ENCODE measurements at places on chromosomes 6 and 20. TPM values are rescaled to one million over a fixed set of nuclear protein-coding genes. Genes with fewer than 3 reads are reported as not detected.

The RIMS1 gene
- under 0.01 TPM for total RNA-seq

The TP53TG5 gene
- total RNA-seq: under 0.01 TPM

The EYS gene
- total RNA-seq: under 0.01 TPM

The SLC26A8 gene
- 0.10 TPM for total RNA-seq

The OLIG3 gene
- not detected for total RNA-seq

The MRAP2 gene
- total RNA-seq: 0.10 TPM

The DEF6 gene
- total RNA-seq: 80.1 TPM

The ARMC12 gene
- total RNA-seq: 0.10 TPM

The LBP gene
- total RNA-seq: not detected

The KCNQ2 gene
- total RNA-seq: under 0.01 TPM

The TREML2 gene
- total RNA-seq: 1.2 TPM

The TRIM15 gene
- total RNA-seq: not detected

The CLIC5 gene
- 0.52 TPM for total RNA-seq

The WFDC13 gene
- not detected for total RNA-seq

The TPBG gene
- 0.31 TPM for total RNA-seq

The RAD21L1 gene
- total RNA-seq: 0.10 TPM

The PCSK2 gene
- total RNA-seq: not detected

The PREP gene
- 13.5 TPM for total RNA-seq

The BNIP5 gene
- total RNA-seq: not detected

The ERMARD gene
- 10.9 TPM for total RNA-seq

The TCP11 gene
- total RNA-seq: not detected

The ZNF391 gene
- total RNA-seq: 0.84 TPM

All from mononuclear cell (primary cell).